ENCODE measurements at places on chromosomes 4 and X.

- no peak for DNase-seq
Measured at GRCh38 chrX:153641627-153642026, 5.4 kb upstream of the DUSP9 start.

DNA sequence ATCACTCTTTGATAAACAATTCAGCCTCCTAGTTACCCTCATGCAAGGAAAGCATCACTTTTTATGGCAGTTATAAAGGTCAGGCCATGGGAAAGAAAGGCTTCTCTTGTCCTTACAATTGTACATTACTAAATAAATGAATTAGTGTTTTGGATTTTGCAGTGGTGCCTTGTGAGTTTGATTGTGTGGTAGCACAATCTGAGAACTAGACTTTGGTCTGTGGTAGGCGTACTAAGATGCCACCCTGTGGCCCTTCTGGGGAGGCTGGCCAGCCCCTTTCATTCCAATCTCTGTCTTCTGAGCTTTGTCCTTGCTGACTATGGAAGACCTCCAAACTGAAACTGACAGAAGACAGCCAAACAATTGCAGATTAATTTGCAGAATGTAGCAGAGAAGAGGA, 14.6 kb upstream of the HNRNPD start:
- no peak for DNase-seq

- no peak for DNase-seq
Measured at GRCh38 chrX:110509755-110510532, 151.3 kb downstream of the RTL9 start.

GRCh38 chr4:153512162-153512852, 46.1 kb downstream of the TMEM131L start:
- DNase-seq: no peak

DNA sequence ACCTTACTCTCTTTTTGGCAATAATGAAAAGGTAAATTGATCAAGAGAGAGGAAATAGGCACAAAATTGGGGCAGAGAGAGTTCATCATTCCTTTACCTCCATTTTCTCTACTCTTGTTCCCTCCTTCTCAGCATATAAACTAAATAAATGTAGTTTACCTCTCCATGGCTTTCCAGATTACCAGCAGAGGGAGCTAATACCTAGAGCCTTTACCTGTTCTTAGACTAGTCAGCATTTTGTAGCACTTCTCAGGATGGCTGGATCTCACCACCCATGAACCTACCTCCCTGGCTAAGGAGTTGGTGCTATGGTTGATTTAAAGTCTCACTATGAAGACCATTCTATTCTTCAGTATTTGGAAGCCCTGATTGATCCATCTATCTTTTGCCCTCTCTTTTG, 15.7 kb downstream of the OFD1 start:
- no peak for DNase-seq

DNA sequence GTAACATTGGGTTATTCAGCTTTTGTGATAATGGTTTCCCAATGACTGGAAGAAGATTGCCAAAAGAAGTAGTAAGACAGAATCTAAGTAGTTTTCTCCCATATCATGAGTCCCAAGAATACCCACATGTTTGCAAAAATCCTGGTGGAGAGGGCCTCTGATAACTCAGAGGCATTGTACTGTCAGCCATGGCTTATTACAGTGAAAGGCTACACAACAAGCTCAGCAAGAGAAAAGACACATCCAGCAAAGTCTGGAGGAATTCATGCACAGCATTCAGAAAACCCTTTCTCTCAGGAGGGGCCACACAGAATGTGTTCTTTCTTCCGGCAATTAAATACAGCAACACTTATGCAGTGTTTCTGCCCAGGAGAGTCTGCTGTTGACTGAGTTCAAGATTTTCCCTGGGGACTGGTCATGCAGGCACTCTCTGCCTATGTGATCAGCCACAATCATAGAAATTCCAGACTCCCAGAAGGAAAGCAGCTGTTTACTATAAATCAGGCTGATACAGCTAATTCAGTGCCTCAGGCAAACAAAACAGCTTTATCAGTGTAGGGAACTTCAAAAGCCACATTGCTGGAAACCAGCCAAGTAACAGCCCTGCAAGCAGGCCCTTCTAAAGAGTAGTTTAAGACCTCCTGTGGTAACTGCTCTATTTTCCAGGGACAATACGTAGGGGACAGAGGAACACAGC, 937.1 kb downstream of the CCSER1 start:
- DNase-seq: no peak

GRCh38 chr4:24002330-24002966, 112.6 kb upstream of the PPARGC1A start:
- DNase-seq: no peak

GRCh38 chr4:7854697-7855370, 84.8 kb downstream of the AFAP1 start:
- DNase-seq: peak; percentile 66

- DNase-seq: no peak
Measured at GRCh38 chr4:158826882-158827281, 58.1 kb downstream of the FNIP2 start.

DNA sequence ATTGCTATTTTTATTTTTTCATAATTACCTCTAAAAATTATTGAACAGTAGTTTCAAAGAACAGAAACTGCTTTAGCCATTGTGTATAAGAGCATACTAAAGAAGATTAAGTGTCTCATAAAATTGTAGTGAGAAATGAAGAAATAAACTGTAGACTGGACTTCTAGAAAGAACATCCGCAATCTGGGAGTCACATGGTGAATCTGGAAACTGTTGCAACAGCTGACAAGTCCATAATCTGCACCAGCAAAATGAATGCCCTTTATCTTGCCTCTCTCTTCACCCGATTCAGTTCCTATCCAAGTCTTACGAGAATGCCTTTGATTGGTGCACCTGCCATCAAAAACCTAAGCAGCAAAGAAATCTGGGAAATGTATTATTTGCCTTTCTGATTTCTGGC, 312.9 kb downstream of the NAF1 start:
- DNase-seq: no peak

GRCh38 chr4:81845761-81846160, 374.1 kb upstream of the RASGEF1B start:
- DNase-seq: no peak

- no peak for DNase-seq
Measured at GRCh38 chr4:143046454-143046853, 138.3 kb upstream of the USP38 start.

GRCh38 chr4:147103403-147103946, 157.8 kb upstream of the TTC29 start:
- no peak for DNase-seq

DNA sequence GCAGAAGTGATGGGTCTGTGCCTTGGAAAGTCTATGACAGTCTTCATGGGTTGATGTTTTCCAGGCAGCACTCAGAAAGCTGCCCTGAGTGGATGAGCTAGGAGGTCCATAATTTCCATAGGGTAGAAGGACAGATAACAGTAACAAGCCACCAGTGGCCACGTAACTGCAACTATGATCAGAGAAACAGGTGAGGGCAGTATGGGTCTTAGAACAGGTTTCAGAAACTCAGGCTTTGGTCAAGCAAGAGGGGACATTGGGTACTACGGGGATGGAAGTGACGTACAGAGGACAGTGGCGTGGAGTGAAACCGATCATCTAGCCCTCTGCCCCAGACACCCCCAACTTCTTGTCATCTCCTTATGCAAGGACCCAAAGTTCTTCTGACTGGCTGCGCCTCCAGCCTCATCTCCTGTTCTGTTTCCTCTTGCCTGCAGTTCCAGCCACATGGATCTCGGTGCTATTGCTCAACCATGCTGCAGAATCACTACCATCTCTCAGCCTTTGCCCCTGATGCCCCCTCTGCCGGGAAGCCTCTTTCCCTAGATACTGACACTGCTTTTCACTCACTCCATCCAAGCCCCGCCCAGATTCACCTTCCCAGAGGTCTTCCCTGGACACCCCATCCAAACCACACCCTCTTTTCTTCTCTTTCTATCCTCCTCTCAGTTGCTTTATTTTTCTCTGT, 123.4 kb downstream of the MFAP3L start:
- DNase-seq: no peak

GRCh38 chr4:24741910-24742309, 53.5 kb upstream of the SOD3 start:
- DNase-seq: no peak

DNA sequence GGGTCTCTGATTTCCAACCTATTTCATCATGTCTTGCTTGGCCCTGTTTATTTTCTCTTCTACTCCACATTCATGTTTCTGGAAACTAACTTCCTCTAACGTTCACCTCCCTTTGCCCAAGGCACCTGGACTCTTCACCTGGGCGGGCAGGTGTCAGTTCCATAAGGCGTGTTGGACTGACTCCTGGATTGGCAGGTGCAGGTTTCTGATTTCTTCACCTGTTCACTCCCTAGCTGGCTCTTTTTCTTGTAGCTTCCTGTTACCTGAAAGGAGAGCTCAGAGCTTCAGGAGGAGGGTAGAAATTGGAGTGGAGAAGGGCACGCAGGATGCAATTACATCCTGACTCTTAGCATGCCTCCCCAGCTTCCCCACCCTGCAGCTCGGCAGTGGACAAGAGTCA, 350.8 kb upstream of the KLF3 start:
- DNase-seq: no peak

All from stimulated activated CD4-positive, alpha-beta T cell treated with anti-CD3 and anti-CD28 coated beads, Interleukin-2, amount 100 ng/mL, for 24 hours (primary cell).